ENCODE measurements at places on chromosomes 1 and 21. TPM values are rescaled to one million over a fixed set of nuclear protein-coding genes. Genes with fewer than 3 reads are reported as not detected.

Gene LCE6A
- polyA plus RNA-seq: not detected

Gene TNNI3K
- polyA plus RNA-seq: 2.7 TPM

Gene FOXO6
- 0.37 TPM for polyA plus RNA-seq

Gene ZNF593OS
- polyA plus RNA-seq: 0.76 TPM

Gene CR1L
- not detected for polyA plus RNA-seq

Gene WDR64
- not detected for polyA plus RNA-seq

Gene RHEX
- 0.83 TPM for polyA plus RNA-seq

- no peak for DNase-seq
- no peak overlapping the region for H3K27ac ChIP-seq
- no peak overlapping the region for H3K4me3 ChIP-seq
- H3K27me3 ChIP-seq: no peaks in the 10 kb centered on the region
- no peaks in the 10 kb centered on the region for H3K4me1 ChIP-seq
These were observed 31.4 kb upstream of the DIRAS3 start for GRCh38 chr1:68081775-68082283.

GRCh38 chr1:41743366-41743765 lies 175.4 kb downstream of the HIVEP3 start:
- peaks cover 29% of the 10 kb centered on the region for H3K4me1 ChIP-seq
- no peak overlapping the region for H3K4me3 ChIP-seq
- DNase-seq: no peak
- no peaks in the 10 kb centered on the region for H3K36me3 ChIP-seq
- H3K27ac ChIP-seq: no peak overlapping the region

GRCh38 chr1:51203121-51203873 lies 32.8 kb upstream of the RNF11 start:
- no peaks in the 10 kb centered on the region for H3K36me3 ChIP-seq
- H3K4me1 ChIP-seq: no peaks in the 10 kb centered on the region
- no peaks in the 10 kb centered on the region for H3K27me3 ChIP-seq
- no peak for DNase-seq
- no peak overlapping the region for H3K27ac ChIP-seq
- no peak overlapping the region for H3K4me3 ChIP-seq

DNA sequence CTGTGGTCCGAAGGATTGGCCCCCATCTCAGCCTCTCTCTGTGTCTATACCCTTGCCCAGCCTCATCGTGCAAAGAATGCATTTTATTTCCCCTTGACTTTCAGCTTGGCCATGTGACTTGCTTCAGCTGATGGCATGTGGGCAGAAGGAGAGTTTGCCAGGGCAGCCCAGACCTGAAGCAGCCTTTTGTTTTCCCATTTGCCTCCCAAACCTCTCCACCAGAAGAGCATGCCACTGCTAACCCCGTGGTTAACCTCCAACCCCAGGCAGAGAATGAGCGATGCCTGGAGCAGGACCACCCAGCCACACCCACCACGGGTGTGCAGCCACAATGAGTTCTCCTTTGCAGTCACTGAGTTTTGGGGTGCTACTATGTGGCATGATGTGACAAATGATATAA lies 136.4 kb downstream of the SETD4 start:
- no peak for DNase-seq
- H3K4me3 ChIP-seq: no peak overlapping the region
- H3K27ac ChIP-seq: no peak overlapping the region
- no peaks in the 10 kb centered on the region for H3K4me1 ChIP-seq

- H3K27me3 ChIP-seq: no peaks in the 10 kb centered on the region
- no peaks in the 10 kb centered on the region for H3K36me3 ChIP-seq
- DNase-seq: no peak
- no peak overlapping the region for H3K4me3 ChIP-seq
These were observed 261.9 kb downstream of the HHIPL2 start for GRCh38 chr1:222286011-222286410.

DNA sequence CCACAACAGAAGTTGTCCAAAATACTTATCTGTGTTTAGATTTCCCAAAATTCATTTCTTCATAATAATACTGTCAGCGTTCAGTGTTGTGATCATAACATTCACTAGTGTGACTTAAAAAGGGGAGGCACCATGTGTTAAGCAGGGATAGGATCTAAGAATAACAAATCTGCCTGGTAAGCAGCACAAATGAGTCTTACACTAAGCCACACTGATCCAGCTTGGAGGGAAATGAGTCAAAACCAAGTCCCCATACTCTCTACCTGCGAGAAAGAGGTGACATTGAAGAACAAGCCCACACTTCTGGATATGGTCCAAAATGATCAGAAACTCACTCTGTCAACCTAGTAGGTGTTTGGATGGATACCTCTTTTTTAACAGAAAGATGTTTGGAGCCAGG lies 145.5 kb downstream of the CRB1 start:
- no peaks in the 10 kb centered on the region for H3K27me3 ChIP-seq
- no peak overlapping the region for H3K4me3 ChIP-seq
- no peaks in the 10 kb centered on the region for H3K36me3 ChIP-seq
- H3K27ac ChIP-seq: no peak overlapping the region

DNA sequence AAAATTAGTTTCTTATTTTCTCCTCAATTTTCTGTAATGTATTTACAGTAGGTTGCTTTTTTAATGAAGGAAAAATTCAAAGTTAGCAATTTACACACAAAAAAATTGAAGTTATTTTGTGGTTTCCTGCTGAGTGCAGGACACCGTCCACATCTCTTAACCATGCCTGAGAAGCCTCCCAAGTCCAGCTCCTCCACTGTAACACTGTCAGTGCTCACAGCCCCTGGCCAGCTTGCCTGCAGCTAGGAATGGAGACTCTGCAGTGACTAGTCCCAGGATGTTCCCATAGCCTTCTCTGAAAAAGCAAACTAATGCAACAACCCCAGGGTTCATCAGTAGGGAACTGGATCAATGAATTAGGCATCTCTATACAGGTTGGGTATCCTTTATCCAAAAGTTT lies 3.5 kb downstream of the A3GALT2 start:
- H3K27ac ChIP-seq: no peak overlapping the region
- H3K36me3 ChIP-seq: peaks cover 13% of the 10 kb centered on the region
- no peaks in the 10 kb centered on the region for H3K27me3 ChIP-seq
- H3K4me1 ChIP-seq: peaks cover 10% of the 10 kb centered on the region

DNA sequence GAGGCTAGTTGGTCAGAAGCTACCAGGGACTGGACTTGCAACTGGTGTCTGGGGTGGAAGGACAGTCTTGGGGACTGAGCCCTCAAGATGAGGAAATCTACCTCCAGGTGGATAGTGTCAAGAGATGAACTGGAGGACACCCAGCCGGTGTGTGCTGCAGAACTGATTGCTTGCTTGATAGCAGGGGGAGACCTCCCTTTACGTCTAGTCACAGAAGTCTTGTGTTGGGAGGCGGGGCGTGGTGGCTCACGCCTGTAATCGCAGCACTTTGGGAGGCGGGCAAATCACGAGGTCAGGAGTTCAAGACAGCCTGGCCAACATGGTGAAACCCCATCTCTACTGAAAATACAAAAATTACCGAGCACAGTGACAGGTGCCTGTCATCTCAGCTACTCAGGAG lies 4.9 kb downstream of the RCC2 start:
- no peak for DNase-seq
- H3K4me1 ChIP-seq: peaks cover 12% of the 10 kb centered on the region
- H3K36me3 ChIP-seq: peaks cover 4% of the 10 kb centered on the region
- no peak overlapping the region for H3K4me3 ChIP-seq
- H3K27me3 ChIP-seq: no peaks in the 10 kb centered on the region

- H3K27ac ChIP-seq: no peak overlapping the region
- no peaks in the 10 kb centered on the region for H3K27me3 ChIP-seq
- peak; percentile 76 for DNase-seq
- no peaks in the 10 kb centered on the region for H3K4me1 ChIP-seq
These were observed 23.0 kb downstream of the TATDN3 start for GRCh38 chr1:212814537-212815334.

DNA sequence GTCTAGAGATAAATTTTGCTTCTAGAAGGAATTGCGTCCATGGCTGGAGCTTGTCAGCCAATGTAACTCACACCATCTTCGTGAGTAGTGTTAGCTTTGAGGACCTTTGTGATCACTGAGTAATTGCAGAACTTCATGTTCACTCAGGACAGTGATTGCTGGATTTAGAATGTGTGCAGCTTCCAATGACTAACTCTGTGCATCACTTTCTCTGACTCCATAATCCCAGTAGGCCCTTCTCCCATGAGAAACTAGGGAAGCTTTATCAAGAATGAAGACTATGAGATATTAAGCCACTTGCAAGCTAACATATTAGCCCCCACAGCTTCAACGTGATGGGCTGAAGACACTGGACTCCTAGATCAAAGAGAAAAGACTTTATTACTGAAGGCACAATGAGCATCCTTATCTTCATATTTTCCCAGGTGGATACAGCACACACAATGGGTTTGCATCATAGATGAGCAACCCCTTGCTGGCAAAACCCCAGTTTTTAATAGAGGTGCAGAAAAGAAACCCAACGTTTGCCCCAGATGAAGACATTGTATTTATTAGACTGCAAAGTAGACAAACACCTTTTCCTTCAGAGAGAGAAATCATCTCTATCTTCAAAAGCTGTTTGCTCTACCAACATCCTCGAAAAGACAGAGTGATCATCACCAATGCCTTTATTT lies 561.0 kb downstream of the LTN1 start:
- H3K4me1 ChIP-seq: no peaks in the 10 kb centered on the region
- no peak overlapping the region for H3K4me3 ChIP-seq
- DNase-seq: no peak
- H3K27ac ChIP-seq: no peak overlapping the region

- peaks cover 30% of the 10 kb centered on the region for H3K4me1 ChIP-seq
- H3K27ac ChIP-seq: no peak overlapping the region
- H3K36me3 ChIP-seq: no peaks in the 10 kb centered on the region
- H3K4me3 ChIP-seq: no peak overlapping the region
These were observed 112.5 kb upstream of the F3 start for GRCh38 chr1:94654031-94654430.

DNA sequence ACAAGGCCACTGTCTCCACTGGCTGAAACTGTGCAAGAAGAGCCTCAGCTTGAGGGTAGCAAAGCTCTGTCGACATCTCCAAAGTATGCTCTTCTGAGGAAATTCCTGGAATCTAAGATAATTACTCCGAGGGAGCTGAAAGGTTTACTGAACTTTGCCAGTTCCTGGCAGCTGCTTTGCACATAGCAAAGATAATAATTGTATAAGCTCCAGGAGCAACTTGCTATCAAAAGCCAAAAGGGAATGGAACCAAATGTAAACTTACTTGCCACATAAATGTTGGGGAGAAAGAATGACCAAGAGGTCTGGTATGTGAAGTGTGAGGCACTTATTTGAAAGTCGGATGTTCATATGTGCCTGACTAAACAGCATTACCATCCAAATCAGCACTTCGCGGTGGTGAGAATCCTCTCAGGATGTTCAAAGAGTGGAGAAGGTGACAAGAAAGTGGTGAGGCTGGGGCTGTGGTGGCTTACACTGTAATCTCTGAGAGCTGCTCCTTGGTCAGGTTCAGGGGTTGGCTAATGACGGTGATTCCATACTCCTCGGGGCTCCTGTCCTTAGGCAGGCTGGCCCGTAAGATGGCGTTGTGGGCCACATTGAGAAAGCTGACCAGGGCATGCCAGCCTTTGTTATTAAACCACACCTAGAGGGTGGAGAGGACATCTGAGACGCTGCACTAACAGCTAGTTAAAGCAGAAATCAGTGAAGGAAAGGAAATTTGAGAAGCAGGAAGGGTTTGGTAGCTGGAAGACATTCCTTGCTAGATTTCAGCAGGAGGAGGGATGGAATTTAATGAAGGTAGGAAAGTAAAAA lies 100.0 kb downstream of the ABCA4 start:
- DNase-seq: peak; percentile 62
- H3K36me3 ChIP-seq: no peaks in the 10 kb centered on the region
- peak overlapping the region; percentile 64 for H3K27ac ChIP-seq
- H3K4me3 ChIP-seq: no peak overlapping the region
